ENCODE measurements at places on chromosomes 1 and 21. TPM values are rescaled to one million over a fixed set of nuclear protein-coding genes. Genes with fewer than 3 reads are reported as not detected.

LAMC1 gene
- 0.83 TPM for total RNA-seq

LCE3E gene
- not detected for total RNA-seq

GRCh38 chr1:242534753-242535152, 10.3 kb upstream of the PLD5 start:
- H3K27ac ChIP-seq = no peak overlapping the region
- no peaks in the 10 kb centered on the region for H3K4me1 ChIP-seq
- no peaks in the 10 kb centered on the region for H3K36me3 ChIP-seq
- no peak overlapping the region for H3K4me3 ChIP-seq

DNA sequence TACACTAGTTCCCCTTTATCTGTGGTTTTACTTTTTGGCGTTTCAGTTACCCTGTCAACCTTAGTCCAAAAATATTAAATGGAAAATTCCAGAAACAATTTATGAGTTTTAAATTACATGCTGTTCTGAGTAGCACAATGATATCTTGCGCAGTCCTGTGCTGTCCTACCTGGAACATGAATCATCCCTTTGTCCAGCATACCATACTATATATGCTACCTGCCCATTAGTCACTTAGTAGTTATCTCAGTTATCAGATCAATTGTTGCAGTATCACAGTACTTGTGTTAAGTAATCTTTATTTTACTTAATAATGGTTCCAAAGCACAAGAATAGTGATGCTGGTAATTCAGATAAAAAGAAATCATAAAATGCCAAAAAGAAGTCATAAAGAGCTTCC, 52.7 kb downstream of the AGBL4 start:
- no peaks in the 10 kb centered on the region for H3K27me3 ChIP-seq
- DNase-seq = no peak
- H3K36me3 ChIP-seq = no peaks in the 10 kb centered on the region
- no peak overlapping the region for H3K27ac ChIP-seq
- H3K4me1 ChIP-seq = no peaks in the 10 kb centered on the region
- H3K4me3 ChIP-seq = no peak overlapping the region

All from T-helper 17 cell (primary cell).